ENCODE measurements at places on chromosomes 5 and 9. TPM values are rescaled to one million over a fixed set of nuclear protein-coding genes. Genes with fewer than 3 reads are reported as not detected.

DNA sequence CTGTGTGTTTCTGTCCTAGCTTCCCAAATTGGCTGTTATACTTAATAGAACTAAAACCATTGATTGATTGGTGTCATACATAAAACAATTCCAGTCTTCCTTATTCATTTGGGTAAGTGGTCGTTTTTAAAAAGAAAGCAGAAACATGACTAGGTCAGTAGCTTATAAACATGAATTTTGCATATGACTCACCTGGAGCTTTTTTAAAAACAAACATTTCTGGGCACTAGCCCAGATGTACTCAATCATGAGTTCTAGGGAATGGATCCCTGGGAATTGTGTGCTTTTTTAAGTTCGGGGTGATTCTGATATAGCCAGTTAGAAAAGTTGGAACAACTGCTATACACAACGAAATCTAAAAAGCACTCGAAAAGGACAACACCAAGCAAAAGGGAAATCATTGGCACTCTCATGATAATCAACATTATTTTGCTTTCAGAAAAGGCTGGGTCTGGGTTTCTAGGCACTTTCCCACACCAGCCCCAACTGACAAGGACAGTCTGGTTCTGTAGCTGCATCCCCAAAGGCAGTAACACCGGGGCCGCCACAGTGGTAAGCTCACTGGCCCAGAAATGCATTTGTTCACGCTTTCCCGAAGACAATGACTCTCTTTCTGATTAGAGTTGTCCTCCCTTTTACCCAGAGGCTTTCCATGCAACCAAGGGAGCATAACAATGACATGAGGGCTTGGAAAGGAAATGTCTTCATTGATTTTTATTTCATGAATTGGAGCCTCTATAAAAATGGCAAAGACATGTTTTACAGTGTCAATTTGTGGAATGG lies 664.9 kb upstream of the WWC1 start:
- no peak for DNase-seq

ARAP3 gene
- 6.2 TPM for total RNA-seq

DNA sequence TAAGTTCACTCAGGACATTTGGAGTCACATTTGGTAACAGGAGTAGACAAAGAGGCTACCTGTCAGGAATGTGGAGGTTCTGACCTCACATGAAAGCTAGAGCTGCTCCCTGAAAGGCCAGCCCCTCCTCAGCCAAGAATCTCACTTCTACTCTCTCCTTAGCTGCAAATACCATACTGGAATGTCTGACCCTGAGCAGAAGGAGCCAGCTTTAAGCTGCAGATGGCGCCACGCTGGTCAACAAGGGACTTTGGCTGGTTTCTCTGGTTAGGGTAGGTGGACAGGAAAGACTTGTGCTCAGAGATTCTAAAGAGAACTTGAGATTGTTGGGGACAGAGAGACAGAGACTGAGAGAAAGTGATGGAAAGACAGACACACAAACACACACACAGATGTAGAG lies 21.9 kb downstream of the ASTN2 start:
- DNase-seq: no peak

- DNase-seq: no peak
These were observed 95.4 kb downstream of the OTULIN start for GRCh38 chr5:14759744-14760547.

DNA sequence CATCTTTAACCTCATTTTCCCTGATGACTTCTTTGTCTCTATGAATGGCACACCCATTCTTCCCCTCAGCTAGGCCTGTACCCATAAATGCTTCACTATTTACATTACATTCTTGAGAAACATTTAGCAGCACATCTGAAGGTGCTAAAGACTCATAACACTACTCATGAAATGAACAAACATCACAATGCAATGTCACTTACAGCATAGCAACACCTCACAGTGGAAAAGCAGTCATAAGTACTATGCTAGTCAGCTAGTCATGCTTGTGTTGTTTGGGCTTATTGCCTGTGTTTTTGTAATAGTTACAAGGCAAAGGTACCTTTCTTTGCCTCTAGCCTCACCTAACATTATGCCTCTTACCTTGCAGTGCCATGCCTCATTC lies 228.9 kb downstream of the KIAA0825 start:
- DNase-seq: no peak

DNA sequence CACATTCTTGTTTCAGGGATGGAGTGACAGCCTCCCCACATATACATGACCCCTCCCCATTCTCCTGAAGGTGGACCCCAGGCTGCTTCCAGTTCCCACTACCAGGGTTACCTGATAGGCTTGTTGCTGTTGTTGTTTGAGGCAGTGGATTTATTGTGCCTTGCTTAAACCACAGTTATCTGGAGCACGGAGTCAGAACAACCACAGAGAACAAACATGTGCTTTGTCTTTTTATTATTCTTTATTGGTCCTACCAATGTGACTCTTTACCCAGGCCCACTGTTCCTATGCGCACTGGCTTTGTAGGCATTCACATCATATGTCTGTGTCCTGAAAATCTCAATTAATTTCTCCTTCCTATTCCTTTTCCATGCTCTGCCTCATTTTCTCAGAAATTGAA lies 41.2 kb upstream of the IPPK start:
- no peak for DNase-seq

DNA sequence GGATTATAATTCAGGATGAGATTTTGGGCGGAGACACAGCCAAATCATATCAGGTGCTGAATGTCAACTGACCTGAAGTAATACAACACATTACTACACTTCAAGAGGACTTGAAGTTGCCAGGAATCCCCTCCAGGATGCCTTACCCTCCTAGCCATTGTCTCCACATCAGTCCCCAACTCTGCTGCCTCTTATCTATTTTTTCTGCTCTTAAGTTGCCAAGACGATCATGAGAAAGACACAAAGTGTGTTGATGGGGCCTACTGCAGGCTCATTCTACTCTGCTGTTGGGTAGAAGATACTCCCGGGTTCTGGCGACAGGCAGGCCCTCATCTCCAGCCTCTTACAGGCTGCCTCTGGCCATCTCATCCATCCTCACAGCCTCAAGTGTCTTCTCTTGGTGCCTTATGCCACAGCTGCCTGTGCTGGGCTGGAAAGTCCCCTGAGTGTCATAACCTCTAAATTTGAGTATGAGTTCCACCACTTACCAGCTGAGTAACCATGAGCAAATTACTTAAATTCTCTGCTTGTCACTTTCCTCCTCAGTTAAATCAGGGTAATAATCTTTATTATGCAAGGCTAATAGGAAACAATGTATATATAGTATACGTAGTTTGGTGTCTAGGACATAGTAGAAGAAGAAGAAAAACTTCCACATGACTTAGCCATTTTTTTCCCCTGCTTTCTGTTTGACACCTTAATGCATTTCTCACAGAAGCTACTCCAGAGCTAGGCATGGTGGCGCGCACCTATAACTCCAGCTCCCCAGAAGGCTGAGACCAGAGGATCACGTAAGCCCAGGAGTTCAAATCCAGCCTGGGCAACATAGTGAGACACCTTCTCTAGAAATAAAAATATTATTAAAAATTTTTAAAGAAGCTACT lies 73.0 kb upstream of the SNX2 start:
- DNase-seq: no peak

DNA sequence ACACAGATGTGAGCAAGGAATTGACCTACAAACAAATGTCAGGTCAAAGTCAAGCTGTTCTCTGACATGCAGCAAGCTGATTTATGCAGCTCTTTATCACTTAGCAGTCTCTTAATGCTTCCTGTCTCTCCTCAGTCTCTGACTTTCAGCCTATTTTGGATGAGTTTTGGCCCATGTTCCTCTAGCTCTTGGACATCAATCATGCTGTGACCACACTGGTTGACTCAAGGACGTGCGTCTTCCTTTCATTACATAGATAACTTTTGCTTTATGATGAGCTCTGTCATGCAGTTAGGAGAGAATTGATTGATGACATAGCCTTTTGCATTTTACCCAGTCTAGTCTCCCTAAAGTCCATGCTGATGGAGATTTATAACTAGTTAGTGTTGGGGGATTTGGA lies 9.4 kb upstream of the REEP5 start:
- DNase-seq: no peak

DNA sequence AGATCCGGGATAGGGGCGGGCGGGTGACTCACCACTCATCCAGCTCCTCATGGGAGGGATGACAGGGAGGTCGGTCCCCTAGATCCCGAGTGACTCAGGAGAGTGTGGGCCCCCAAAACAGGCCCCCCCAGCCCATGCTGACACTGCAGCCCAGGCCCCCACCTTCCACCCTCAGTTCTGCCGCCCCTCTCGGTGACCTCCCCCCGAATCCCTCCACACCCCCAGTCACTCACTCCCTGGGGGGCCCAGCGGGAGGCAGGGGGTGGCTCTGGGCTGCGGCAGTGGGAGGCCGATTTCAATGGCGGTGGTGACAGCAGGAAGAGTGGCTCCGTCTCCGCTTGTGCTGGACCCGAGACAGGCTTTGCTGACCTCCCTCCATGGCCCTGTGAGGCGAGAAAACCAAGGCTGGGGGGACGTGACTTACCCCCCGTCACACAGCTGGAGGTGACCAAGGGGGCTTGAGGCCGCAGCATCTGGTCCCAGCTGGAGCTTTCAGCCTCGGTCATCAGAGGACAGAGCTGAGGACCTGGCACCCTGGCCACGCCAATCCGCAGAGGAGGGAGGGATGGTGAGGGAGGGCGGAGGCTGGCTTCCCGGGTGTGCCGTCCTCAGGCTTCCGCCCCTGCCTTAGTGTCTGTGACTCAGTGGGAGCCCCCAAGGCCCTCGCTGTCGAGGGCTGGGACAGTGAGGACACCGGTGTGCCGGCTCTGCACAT lies 9.0 kb downstream of the GPSM1 start:
- no peak for DNase-seq

OBP2B gene
- total RNA-seq: not detected

DNA sequence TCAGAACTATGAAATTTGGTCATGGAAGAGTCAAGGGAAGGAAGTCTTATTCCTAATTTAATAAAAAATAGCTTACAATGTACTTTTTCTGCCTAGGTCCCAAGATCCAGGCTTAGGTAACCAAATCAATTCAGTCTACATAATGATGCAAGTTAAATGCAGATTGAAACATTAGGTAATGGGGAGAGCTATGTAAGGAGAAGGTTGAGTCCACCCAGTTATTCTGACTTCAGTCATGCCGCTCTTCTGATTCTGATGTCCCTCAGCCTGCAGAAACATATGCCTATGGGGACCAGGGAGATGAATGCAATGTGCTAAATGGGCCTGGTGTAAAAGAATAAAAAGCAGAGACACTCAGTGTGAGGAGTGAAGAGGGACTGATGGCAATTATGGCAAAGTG lies 63.9 kb downstream of the MAMDC2 start:
- DNase-seq: no peak

- no peak for DNase-seq
These were observed 999.8 kb downstream of the NR2F1-AS1 start for GRCh38 chr5:92581249-92581648.

DNA sequence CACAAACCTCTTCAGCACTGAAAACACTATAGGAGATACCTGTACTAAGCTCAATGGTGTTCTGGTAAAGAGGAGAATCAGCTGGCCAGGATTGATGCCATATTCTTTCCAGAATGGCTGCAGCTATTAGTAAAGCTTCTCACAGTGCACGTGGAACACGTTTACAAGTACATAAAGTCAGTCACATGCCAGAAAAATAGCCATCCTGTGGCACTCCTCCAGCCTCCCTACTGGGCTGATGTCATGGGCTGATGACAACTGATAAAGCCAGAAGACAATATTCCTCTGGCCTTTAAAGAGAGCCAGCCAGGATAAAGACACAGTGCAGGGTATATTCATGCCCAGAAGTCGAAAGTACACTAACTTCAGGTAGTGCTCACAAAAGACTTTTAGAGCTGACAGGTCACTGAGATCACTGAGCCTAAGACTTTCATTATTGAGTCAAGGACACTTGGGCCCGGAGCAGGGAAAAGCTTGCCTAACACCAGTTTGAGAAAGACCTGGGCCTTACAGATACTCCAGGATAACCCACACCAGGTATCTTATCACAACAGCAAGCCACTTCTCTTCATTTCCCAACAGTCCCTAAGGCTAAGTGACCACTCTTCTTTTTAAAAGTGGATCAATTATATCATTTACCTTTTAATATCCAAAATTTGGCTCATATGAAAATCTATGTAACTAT lies 29.4 kb downstream of the ABITRAM start:
- no peak for DNase-seq

GRCh38 chr9:38160613-38161215 lies 91.7 kb upstream of the SHB start:
- DNase-seq: peak; percentile 82

Measured in SJCRH30 (cell line).